ENCODE measurements at places on chromosomes 3 and 15. TPM values are rescaled to one million over a fixed set of nuclear protein-coding genes. Genes with fewer than 3 reads are reported as not detected.
A peak's percentile ranks its signal among the peaks of the same experiment; 100 is the strongest.

- no peaks in the 10 kb centered on the region for H3K4me1 ChIP-seq
- H3K27ac ChIP-seq = no peak overlapping the region
- no peak overlapping the region for H3K4me3 ChIP-seq
- no peaks in the 10 kb centered on the region for H3K36me3 ChIP-seq
These were observed 506.9 kb downstream of the OCA2 start for GRCh38 chr15:27592036-27592760.

- no peak overlapping the region for H3K4me3 ChIP-seq
- no peaks in the 10 kb centered on the region for H3K36me3 ChIP-seq
- H3K27ac ChIP-seq = no peak overlapping the region
- no peak for DNase-seq
- peaks cover 4% of the 10 kb centered on the region for H3K27me3 ChIP-seq
- no peaks in the 10 kb centered on the region for H3K4me1 ChIP-seq
These were observed 28.9 kb downstream of the POPDC2 start for GRCh38 chr3:119631516-119631915.

GRCh38 chr3:74353039-74353438 is 261.4 kb downstream of the CNTN3 start:
- H3K27me3 ChIP-seq = no peaks in the 10 kb centered on the region
- no peak for DNase-seq
- H3K4me3 ChIP-seq = no peak overlapping the region
- H3K36me3 ChIP-seq = no peaks in the 10 kb centered on the region

DNA sequence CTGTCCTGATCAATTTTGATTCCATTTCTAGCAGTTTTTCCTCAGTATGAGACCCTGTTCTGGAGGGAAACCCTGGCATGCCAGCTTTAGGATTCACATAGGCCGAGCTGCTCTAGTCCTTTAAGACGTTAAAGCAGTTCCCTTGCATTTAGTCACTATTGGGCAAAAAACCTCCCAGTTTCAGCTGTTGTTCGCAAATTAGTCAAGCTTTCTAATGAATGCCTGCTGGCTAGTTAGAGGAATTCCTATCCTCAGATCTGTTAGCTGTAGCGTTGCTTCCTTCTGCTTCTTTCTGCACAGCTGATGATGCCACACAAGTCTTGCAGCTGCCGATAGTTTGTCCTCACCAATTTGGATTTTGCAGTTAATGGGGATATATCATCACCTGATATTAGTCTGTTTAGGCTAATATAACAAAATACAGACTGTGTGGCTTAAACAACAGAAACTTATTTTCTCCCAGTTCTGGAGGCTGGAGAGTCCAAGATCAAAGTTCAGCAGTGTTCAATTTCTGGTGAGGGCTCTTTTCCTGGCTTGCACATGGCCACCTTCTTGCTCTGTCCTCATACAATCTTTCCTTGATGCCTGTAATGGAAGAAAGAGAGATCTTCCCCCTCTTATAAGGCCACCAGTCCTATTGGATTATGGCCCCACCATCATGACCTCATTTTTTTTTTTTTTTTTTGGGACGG is 7.5 kb upstream of the UBL7 start:
- no peaks in the 10 kb centered on the region for H3K27me3 ChIP-seq
- no peaks in the 10 kb centered on the region for H3K36me3 ChIP-seq

- no peak for DNase-seq
- no peaks in the 10 kb centered on the region for H3K36me3 ChIP-seq
- H3K27ac ChIP-seq = no peak overlapping the region
These were observed 112.2 kb upstream of the ETV5 start for GRCh38 chr3:186220911-186221645.

- no peaks in the 10 kb centered on the region for H3K27me3 ChIP-seq
- H3K4me1 ChIP-seq = no peaks in the 10 kb centered on the region
- no peaks in the 10 kb centered on the region for H3K36me3 ChIP-seq
These were observed 171.9 kb upstream of the CTDSPL start for GRCh38 chr3:37689645-37690356.

DNA sequence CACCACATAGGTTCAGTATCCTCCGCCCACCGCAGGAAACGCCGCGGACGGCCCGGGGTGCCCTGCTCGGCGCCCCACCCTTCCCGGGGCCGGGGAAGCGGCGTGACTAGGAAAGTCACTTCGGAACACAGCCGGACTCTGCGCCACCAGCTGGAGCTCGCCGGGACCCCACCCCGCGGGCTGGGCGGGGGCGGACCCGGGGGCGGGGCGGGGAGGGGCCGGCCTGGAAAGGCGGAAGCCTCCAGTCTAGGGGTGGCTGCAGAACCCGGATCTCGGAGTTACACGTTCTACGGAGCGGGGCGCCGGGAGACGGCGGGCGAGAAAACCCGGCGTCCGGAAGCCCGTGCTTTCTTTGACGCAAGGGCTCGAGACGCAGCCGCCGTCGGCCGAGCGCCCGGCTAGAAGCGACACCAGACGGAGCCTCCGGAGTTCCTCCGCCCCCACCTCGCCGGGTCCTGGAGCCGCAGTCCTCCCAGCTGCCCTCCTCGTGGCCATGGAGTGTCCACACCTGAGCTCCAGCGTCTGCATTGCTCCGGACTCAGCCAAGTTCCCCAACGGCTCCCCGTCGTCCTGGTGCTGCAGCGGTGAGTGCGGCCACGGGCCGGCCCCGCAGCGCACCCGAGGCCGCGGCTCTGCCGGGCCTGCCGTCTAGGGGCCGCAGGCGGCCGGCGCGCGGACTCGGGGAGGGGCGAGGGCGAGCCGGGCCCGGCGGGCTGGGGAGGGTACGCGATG is at the start of gene USP3:
TSS of gene USP3 (plus strand) at position 347 of the 732 bp plus-strand sequence. CDS start at position 494, 147 bp downstream.
- H3K36me3 ChIP-seq = no peaks in the 10 kb centered on the region
- peak within 1 kb of the TSS; percentile 82 for H3K4me3 ChIP-seq
- H3K27ac ChIP-seq = no peak within 1 kb of the TSS
- peaks cover 36% of the 10 kb centered on the region for H3K4me1 ChIP-seq
- H3K27me3 ChIP-seq = no peaks in the 10 kb centered on the region

GRCh38 chr3:128800241-128801187 is 74.5 kb downstream of the RAB7A start:
- DNase-seq = no peak
- H3K27me3 ChIP-seq = no peaks in the 10 kb centered on the region
- H3K4me3 ChIP-seq = no peak overlapping the region
- H3K27ac ChIP-seq = no peak overlapping the region
- peaks cover 22% of the 10 kb centered on the region for H3K36me3 ChIP-seq

DNA sequence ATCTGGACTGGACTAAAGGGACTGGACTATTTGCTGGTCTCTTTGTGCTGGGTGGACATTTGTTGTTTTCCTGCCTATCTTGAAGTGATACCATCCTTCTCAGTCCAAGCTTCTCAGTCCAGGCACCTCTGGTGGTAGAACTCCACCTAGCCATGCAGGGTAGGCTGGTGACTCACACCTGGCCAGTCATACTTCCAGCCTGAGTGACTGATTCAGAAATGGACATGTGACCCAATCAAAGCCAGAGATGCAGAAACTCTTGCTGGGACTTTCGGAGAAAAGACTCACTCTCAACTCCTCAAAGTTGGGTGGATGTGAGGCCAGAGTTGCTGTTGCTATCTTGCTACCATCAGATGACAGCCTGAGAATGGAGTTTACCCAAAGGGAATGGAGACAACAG is 5.6 kb upstream of the ASB14 start:
- H3K27me3 ChIP-seq = no peaks in the 10 kb centered on the region
- no peak overlapping the region for H3K27ac ChIP-seq
- no peak overlapping the region for H3K4me3 ChIP-seq
- no peaks in the 10 kb centered on the region for H3K4me1 ChIP-seq
- H3K36me3 ChIP-seq = no peaks in the 10 kb centered on the region

- H3K27me3 ChIP-seq = no peaks in the 10 kb centered on the region
- peaks cover 9% of the 10 kb centered on the region for H3K4me1 ChIP-seq
- no peak overlapping the region for H3K27ac ChIP-seq
- DNase-seq = no peak
- no peaks in the 10 kb centered on the region for H3K36me3 ChIP-seq
These were observed 336.1 kb downstream of the GBE1 start for GRCh38 chr3:81425198-81425868.

DNA sequence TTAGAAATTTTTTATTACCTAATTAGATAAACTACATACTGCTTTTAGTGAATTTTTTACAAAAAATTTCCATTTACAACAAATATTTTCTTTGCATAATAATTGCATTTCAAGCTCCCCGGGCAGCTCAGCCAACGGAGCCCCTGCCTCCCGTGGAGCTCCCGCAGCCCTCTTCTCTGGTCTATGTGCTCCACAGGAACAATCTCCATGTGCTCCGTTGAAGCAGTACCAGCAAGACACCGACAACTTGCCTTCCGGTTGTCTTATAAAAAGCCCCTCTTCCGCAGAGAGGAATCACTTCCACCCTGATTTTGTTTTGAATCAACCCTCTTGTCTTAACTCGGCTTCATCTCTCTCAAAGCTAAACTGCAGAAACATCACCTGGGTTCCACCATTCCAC is 46.9 kb upstream of the CHD2 start:
- peaks cover 19% of the 10 kb centered on the region for H3K4me1 ChIP-seq
- H3K4me3 ChIP-seq = no peak overlapping the region
- no peak for DNase-seq

DNA sequence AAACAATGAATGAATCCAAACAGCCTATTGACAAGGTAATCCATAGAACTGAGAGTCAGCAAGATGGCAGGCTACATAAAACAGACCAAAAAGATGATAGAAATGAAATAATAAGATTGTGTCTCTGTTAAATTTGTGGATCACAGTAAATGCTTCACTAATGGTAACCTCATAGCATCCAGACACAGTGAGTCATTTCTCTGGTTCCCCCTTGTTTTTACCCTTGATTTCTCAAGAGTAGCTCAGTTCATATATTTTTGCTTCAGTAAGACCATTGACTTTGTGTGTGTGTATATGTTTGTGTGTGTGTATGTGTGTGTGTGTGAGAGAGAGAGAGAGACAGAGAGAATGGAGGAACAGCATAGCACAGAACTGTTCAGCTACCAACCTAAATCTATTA is 546.9 kb downstream of the RBMS3 start:
- H3K27ac ChIP-seq = no peak overlapping the region
- no peak overlapping the region for H3K4me3 ChIP-seq
- H3K27me3 ChIP-seq = no peaks in the 10 kb centered on the region
- H3K36me3 ChIP-seq = no peaks in the 10 kb centered on the region
- no peaks in the 10 kb centered on the region for H3K4me1 ChIP-seq

DNA sequence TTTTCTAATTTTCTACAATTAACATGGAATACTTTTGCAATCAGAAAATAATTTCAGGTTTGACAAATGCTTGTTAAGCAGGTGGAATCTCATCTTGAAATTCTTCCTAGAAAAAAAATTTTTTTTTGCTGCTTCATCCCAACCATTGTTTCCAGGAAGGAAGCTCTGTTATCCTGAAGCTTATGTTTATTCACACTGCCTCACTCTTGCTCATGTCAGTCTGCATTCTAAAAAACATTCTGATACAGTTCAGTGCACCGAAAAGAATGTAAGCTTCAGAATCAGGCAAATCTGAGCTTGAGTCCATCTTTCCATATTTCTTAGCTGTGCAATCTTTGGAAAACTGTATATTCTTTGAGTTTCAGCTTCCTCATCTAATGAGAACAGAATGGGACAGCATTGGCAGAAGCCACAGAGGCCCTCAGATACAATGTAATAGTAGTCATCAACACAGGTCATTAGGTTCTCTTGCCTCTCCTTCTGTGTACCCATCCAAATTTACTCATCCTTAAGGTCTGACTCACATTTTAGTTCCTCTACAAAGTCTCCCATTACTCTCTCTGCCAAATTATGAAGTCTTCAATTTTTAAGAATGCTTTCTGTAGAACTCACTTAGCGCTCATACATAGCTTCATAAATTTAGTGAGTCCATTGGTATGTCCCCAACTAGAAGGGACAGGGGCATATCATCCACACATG is 881.8 kb upstream of the NR2F2 start:
- no peaks in the 10 kb centered on the region for H3K4me1 ChIP-seq
- no peak overlapping the region for H3K4me3 ChIP-seq
- H3K36me3 ChIP-seq = no peaks in the 10 kb centered on the region
- no peak overlapping the region for H3K27ac ChIP-seq
- no peaks in the 10 kb centered on the region for H3K27me3 ChIP-seq
- DNase-seq = no peak

DNA sequence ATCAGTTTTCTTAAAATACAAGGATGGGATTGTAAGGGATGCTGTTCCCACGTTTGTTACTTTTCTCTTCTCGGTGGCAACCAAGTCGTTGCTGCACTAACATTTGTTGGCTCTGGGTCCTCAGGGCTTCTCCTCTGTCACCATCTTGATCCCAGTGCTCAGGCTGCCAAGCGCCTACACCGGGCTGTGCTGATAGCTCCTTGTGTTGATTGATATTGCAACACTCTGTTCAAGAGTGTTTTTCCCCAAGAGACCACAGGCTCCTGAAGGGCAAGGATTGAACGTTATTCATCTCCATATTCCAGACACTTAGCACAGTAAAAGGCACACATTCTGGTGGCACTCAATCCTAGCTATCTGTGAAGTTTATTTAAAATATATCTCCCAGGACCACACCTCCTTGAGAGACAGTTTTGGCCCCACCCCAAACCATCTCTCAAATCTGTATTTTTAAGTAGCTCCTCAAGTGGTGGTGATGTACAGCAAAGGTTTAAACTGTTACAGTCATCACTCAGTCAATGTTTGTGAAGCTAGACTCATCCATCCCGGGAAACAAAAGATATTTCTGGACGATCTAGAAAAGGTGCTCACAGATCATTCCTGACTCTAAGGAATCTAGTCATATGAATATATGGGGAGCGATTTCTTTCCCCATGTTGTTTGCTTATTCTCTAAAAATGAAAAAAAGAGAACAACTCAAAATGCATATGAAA is 38.5 kb upstream of the FOXP1 start:
- H3K4me3 ChIP-seq = no peak overlapping the region
- peaks cover 13% of the 10 kb centered on the region for H3K4me1 ChIP-seq
- H3K27ac ChIP-seq = no peak overlapping the region
- H3K36me3 ChIP-seq = no peaks in the 10 kb centered on the region

DNA sequence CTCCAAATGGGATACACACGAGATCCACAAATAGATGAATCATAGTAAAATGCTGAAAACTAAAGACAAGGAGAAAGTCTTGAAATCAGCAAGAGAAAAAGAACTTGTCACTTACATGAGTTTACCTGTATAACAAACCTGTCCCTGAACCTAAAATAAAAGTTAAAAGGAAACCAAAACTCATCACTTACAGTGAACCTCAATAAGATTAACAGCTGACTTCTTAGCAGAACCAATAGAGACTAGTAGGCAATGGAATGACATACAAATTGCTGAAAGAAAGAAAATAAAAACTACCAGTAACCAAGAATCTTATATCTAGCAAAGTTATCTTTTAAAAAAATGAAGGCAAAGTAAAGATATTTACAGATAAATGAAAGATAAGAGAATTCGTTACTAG is 27.4 kb downstream of the SEC22A start:
- no peaks in the 10 kb centered on the region for H3K27me3 ChIP-seq
- no peak overlapping the region for H3K4me3 ChIP-seq
- H3K36me3 ChIP-seq = peaks cover 40% of the 10 kb centered on the region
- no peak overlapping the region for H3K27ac ChIP-seq
- no peak for DNase-seq

DNA sequence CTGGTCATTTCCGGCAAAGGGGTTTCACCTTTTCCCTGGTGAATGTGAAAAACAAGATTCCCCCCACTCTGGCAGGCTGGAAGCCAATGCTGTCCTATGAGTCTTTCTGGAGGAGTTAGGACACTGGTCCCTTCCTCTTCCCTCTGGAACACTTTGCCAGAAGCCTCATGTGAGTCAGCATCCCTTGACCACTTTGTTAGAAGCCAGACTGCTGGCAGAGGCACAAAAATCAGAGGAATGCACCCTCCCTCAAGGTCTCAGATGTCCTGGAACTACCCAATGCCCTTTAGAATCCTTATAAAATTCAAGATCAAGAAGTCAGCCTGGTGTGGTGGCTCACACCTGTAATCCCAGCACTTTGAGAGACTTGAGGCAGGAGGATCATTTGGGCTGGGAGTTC is 26.6 kb downstream of the ITGB5 start:
- H3K27me3 ChIP-seq = no peaks in the 10 kb centered on the region
- H3K4me1 ChIP-seq = no peaks in the 10 kb centered on the region
- no peak overlapping the region for H3K4me3 ChIP-seq
- no peak for DNase-seq
- no peaks in the 10 kb centered on the region for H3K36me3 ChIP-seq
- no peak overlapping the region for H3K27ac ChIP-seq

GMPS gene
- 50.9 TPM for total RNA-seq

SPATA12 gene
- 3.9 TPM for total RNA-seq
